Activated naive CD8-positive, alpha-beta T cell treated with anti-CD3 and anti-CD28 coated beads, Interleukin-2, amount 10 ng/mL, durations not matched to agents 7 days and 5 days (primary cell): ENCODE measurements at places on chromosomes 4 and X.

DNA sequence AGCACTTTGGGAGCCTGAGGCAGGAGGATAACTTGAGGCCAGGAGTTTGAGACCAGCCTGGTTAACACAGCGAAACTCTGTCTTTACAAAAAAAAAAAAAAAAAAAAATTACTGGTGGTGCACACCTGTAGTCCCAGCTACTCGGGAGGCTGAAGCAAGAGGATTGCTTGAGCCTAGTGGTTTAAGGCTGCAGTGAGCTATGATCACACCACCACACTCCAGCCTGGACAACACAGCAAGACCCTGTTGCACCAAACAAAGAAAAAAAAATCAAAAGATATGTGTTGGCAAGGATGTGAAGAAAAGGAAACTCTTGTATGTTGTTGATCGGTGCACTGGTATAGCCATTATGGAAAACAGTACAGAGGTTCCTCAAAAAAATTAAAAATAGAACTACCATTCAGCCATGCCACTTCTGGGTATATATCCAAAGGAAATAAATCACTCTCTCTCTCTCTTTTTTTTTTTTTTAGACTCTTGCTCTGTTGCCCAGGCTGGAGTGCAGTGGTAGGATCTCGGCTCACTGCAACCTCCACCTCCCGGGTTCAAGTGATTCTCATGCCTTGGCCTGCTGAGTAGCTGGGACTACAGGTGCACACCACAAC lies 15.2 kb downstream of the SH3D19 start:
- no peaks in the 10 kb centered on the region for H3K4me1 ChIP-seq
- H3K27ac ChIP-seq = no peak overlapping the region
- H3K36me3 ChIP-seq = no peaks in the 10 kb centered on the region
- no peaks in the 10 kb centered on the region for H3K27me3 ChIP-seq
- no peak overlapping the region for H3K4me3 ChIP-seq

GRCh38 chr4:121016611-121017010 lies 55.7 kb downstream of the NDNF start:
- H3K4me3 ChIP-seq = no peak overlapping the region
- no peaks in the 10 kb centered on the region for H3K4me1 ChIP-seq
- no peak for DNase-seq
- no peak overlapping the region for H3K27ac ChIP-seq
- peaks cover 5% of the 10 kb centered on the region for H3K36me3 ChIP-seq

- no peaks in the 10 kb centered on the region for H3K27me3 ChIP-seq
- no peak overlapping the region for H3K4me3 ChIP-seq
- H3K27ac ChIP-seq = peak overlapping the region; percentile 65
- no peak for DNase-seq
These were observed 30.4 kb upstream of the CPLX1 start for GRCh38 chr4:856225-856901.

GRCh38 chrX:38860106-38861013 lies 59.1 kb downstream of the MID1IP1 start:
- no peak for DNase-seq
- no peaks in the 10 kb centered on the region for H3K36me3 ChIP-seq
- H3K27me3 ChIP-seq = no peaks in the 10 kb centered on the region
- H3K4me1 ChIP-seq = peaks cover 10% of the 10 kb centered on the region
- no peak overlapping the region for H3K4me3 ChIP-seq
- no peak overlapping the region for H3K27ac ChIP-seq

- H3K27ac ChIP-seq = no peak overlapping the region
- H3K27me3 ChIP-seq = no peaks in the 10 kb centered on the region
- H3K4me3 ChIP-seq = no peak overlapping the region
- no peaks in the 10 kb centered on the region for H3K4me1 ChIP-seq
- DNase-seq = no peak
- no peaks in the 10 kb centered on the region for H3K36me3 ChIP-seq
These were observed 158.1 kb downstream of the SOX3 start for GRCh38 chrX:140346729-140347128.

- H3K36me3 ChIP-seq = peaks cover 21% of the 10 kb centered on the region
- H3K27me3 ChIP-seq = no peaks in the 10 kb centered on the region
- H3K27ac ChIP-seq = peak overlapping the region; percentile 70
- no peak overlapping the region for H3K4me3 ChIP-seq
- no peak for DNase-seq
- peaks cover 14% of the 10 kb centered on the region for H3K4me1 ChIP-seq
These were observed 16.5 kb downstream of the TRAPPC2 start for GRCh38 chrX:13717700-13718472.

GRCh38 chr4:47222276-47222675 lies 190.9 kb downstream of the GABRB1 start:
- H3K36me3 ChIP-seq = no peaks in the 10 kb centered on the region
- no peaks in the 10 kb centered on the region for H3K27me3 ChIP-seq
- no peak for DNase-seq

DNA sequence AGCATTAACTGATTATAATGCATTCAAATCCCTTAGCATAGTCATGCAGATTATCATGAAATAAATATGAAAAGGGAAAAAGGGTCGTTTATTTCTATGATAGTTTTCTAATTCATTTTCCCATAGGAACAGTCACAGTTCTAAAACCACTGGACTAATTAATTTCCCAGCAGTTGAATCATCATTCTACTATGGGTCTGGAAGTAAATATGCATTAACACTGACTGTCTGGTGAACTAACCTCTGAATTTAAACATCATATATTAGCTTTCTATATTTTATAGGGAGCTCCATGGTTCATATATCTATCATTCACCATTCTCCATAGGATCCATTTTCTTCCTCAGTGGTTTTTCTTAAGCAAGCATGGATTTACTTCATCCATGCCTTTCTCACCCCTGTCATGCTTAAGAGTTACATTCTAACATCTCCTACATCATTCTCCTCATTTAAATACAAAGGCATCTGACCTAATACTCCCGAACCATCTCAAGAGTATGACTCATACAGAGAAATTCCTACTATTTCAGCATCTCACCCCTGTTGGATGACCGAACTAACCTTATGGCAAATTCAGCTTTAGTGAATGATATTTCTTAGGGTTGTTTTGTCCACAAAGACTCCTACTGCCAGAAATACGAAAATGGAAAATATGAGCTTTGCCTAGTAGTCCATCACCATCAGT lies 198.7 kb upstream of the ADAMTS3 start:
- no peak for DNase-seq
- no peaks in the 10 kb centered on the region for H3K36me3 ChIP-seq
- no peaks in the 10 kb centered on the region for H3K27me3 ChIP-seq
- H3K4me3 ChIP-seq = no peak overlapping the region

- no peak for DNase-seq
- peaks cover 16% of the 10 kb centered on the region for H3K4me1 ChIP-seq
- no peaks in the 10 kb centered on the region for H3K27me3 ChIP-seq
These were observed 38.2 kb downstream of the TSPAN5 start for GRCh38 chr4:98620087-98620784.

DNA sequence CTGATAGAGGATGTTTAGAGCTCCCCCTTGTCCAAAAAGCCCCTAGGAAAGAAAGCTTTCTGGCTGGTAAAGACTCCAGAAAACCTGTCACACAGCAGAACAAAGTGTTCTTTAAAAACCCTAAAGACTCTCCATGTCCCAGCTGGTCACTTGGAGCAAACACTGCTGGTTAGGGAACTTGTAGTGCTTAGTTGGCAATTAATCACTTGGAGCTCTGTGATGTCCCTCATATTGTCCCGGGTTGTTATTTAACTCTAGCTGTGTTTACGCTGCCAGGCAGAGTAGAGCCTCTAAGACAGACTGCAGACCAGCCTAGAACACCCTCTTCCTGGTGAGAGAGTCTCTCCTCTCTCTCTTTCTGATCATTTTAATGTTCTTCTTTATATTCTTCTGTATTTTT lies 267.3 kb downstream of the BCOR start:
- no peak overlapping the region for H3K4me3 ChIP-seq
- H3K27ac ChIP-seq = no peak overlapping the region
- no peaks in the 10 kb centered on the region for H3K4me1 ChIP-seq
- no peaks in the 10 kb centered on the region for H3K36me3 ChIP-seq
- no peaks in the 10 kb centered on the region for H3K27me3 ChIP-seq

- H3K4me3 ChIP-seq = no peak overlapping the region
- H3K36me3 ChIP-seq = peaks cover 2% of the 10 kb centered on the region
- no peak overlapping the region for H3K27ac ChIP-seq
- no peaks in the 10 kb centered on the region for H3K27me3 ChIP-seq
- no peaks in the 10 kb centered on the region for H3K4me1 ChIP-seq
These were observed 193.3 kb upstream of the FAM9B start for GRCh38 chrX:9227276-9227675.

DNA sequence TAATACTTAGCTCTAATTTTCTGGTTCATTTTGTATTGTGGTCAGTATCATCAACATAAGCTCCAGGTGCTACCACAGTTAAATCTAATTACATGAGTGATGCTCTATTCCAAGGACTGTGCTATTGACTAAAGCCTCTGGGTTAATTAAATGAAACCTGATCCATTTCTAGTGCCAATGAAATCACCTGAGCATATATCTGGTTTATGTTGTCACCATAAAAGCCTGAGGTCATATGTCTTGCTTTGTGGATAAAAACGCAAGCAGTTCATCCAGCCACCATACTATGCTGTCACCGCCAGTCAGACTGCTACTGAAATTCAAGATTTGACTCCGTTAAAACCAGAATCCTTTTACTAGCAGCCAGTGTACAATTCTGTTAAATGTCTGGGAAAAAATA lies 64.2 kb upstream of the ZNF518B start:
- no peak for DNase-seq
- peaks cover 7% of the 10 kb centered on the region for H3K27me3 ChIP-seq
- H3K36me3 ChIP-seq = no peaks in the 10 kb centered on the region

DNA sequence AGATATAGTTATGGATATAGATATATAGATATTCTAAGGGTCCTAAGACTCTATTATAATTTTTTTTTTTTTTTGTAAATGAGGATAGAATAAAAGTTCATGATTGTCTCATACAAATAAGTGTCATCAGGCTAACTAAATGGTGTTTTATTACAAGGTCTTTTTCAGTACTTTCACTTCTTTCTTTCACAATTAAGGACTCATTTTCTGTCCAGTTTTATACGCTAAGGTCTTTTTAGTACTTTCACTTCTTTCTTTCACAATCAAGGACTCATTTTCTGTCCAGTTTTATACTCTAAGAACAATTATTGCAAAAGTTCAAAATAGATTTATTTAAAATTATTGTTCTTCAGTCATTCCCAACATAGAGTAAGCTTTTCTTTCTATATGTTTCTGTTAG lies 32.7 kb downstream of the RUFY3 start:
- DNase-seq = no peak
- H3K27ac ChIP-seq = no peak overlapping the region
- H3K27me3 ChIP-seq = no peaks in the 10 kb centered on the region

DNA sequence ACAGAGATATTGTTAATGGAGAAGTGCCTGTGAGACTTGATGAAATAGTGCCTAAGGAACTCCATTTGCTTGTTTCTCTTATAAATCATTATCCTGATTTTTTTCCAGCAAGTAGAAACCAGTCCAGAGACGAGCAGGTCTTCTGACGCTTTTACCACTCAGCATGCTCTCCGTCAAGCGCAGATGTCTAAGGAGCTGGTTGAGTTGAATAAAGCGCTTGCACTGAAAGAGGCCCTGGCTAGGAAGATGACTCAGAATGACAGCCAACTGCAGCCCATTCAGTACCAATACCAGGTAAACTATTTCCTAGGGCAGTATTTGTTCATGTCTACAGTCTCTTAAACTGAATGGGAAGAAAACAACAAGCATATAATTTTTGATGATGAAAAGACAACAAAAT lies 63.6 kb downstream of the KIF4A start:
- H3K4me1 ChIP-seq = no peaks in the 10 kb centered on the region
- peaks cover 33% of the 10 kb centered on the region for H3K36me3 ChIP-seq
- H3K27ac ChIP-seq = no peak overlapping the region
- H3K4me3 ChIP-seq = no peak overlapping the region
- no peaks in the 10 kb centered on the region for H3K27me3 ChIP-seq

DNA sequence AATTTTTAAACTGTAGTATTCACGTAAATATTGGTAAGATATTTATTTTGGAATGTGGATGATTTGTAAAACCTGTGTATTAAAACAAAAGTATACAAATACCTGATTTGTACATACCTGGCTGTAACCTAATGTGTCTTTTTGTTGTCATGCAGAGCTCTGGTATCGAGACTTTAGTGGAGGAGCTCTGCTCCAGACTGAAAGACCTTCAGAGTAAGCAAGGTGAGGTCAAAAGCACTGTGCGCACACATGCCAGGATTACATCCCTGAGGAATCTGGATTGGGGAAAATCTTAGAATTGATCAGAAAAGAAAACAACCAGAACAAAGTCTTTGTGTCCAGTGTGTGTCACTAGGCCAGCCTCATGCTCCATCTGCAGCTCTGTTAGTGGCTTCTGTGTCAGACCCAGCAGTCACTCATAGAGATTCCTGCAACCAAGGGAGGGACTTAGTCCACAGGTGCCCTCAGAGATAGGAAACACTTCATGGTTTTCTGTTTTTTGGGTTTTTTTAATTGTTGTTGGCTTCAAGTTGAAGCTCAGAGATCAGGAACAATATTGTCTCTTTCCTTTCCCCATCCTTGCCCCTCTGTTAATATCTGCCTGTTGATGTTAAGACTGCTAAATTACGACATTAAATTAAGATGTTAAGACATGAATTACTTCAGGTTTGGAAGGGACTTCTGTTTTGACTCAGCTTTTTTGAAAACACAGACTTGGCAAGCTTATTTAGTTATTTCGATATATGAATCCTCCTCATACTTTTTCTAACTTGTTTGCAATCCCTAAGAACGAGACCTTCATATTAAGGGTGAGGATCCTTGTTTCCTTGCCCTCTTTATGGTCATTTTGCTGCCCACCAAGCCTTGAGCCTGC lies 52.4 kb upstream of the TBC1D14 start:
- no peak overlapping the region for H3K4me3 ChIP-seq
- DNase-seq = no peak
- no peaks in the 10 kb centered on the region for H3K27me3 ChIP-seq
- H3K27ac ChIP-seq = no peak overlapping the region
- peaks cover 34% of the 10 kb centered on the region for H3K36me3 ChIP-seq
- peaks cover 13% of the 10 kb centered on the region for H3K4me1 ChIP-seq

DNA sequence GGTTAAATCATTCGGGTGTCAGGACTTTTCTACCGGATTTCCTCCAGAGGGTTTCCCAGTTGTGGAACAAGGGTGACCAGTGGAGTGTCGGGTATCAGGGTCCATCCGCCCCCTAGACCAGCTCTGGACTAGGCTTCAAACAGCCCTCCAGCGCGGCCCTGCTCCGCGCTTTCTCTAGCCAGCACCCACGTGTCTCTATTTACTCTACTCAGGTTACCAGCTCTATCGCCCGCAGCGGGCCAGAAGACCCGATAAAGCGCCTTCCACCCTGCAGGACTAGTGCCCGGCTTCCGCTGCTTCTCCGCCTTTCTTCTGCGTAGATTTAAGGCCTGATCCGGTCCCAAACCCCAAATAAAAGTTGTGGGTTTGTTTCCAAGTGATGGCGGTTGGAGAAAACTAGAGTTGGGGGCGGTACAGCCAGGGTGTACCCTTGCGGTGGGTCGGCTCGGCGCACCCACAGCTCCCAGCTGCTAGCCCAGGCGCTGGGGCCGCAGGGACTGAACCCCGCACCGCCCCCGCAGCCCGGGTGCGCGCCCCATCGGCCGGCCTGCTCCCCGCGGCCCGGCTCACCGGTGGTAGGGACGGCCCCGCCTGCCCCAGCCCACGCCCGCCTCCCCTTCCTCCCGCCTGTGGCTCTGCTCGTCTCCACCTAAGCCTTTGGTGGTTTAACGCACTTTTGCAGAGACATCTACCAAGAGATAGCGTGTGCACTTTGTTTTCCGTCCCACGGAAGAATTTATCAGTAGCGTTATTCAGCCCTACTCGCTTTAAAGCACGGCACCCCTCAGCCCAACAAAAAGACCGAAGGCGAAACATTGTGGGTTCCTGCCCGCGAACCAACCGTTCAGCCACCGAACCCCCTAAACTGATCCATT lies 2.1 kb downstream of the LEF1 start:
- peak overlapping the region; percentile 98 for H3K4me3 ChIP-seq
- H3K36me3 ChIP-seq = peaks cover 29% of the 10 kb centered on the region
- peaks cover 30% of the 10 kb centered on the region for H3K4me1 ChIP-seq
- DNase-seq = peak; percentile 80
- peaks cover 5% of the 10 kb centered on the region for H3K27me3 ChIP-seq
- peak overlapping the region; percentile 96 for H3K27ac ChIP-seq

GRCh38 chrX:39911278-39911897 lies 186.4 kb downstream of the BCOR start:
- H3K27ac ChIP-seq = peak overlapping the region; percentile 25
- H3K27me3 ChIP-seq = peaks cover 5% of the 10 kb centered on the region
- H3K4me1 ChIP-seq = peaks cover 2% of the 10 kb centered on the region
